Astrocyte (in vitro differentiated cells and primary cell): ENCODE measurements at places on chromosomes 1 and 21. TPM values are rescaled to one million over a fixed set of nuclear protein-coding genes. Genes with fewer than 3 reads are reported as not detected.

GRCh38 chr1:88472714-88473113 lies 211.4 kb upstream of the PKN2 start:
- no peak for DNase-seq

GRCh38 chr1:209761011-209761635 lies 5.3 kb downstream of the TRAF3IP3 start:
- DNase-seq, result no peak

The UBL4B gene
- not detected in 2 replicates for total RNA-seq

DNA sequence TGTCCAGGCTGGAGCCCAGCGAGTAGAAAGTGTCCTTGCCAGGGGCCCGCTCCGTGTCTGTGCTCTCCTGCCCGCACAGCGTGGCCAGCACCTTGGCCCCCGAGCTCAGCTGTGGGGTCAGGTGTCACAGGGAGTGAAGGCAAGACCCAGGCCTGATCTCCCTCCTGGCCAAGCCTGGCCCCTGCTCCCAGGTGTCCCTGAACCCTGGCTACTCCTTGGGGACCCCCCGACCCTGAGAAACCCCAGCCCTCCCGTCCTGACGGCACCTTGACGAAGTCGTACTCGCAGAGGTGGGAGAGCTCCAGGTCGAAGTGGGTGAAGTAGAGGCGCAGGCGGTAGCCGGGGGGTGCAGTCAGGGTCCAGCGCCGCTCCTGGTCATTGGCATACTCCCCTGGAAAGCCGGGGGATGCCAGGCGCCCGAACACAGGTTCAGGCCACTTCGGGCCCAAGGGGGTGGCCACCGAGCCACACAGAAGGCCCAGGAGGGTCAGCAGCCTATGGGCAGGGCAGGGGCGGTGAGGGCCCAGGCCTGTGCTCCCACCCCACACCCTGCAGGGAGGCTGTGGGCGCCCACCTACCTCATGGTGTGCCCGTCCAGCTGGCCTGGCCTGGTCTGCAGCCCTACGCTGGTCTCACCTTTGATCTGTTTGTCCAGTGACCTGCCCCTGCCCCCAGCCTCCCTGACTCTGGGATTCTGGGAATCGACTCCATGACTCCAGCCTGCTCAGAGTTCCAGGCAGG lies at the start of gene MASP2:
Gene MASP2 (minus strand): TSS at position 615 of the 741 bp plus-strand sequence. CDS start 32 bp downstream, at position 583.
- DNase-seq, result no peak

The GJA8 gene
- not detected in 2 replicates for total RNA-seq

DNA sequence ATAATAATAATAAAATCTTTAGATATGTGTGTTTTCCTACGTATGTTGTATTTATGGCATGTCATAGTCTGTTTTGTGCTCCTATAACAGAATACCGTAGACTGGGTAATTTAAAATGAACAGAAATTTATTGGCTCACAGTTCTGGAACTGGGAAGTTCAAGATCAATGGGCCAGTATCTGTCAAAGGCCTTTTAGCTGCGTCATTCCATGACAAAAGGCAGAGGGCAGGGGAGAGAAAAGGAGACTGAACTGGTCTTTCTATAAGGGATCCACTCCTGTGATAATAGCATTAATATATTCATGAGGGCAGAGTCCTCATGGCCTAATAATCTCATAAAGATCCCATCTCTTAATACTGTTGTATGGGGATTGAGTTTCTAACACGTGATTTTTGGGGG lies 7.1 kb upstream of the SFT2D2 start:
- no peak for DNase-seq

- DNase-seq, result no peak
Measured at GRCh38 chr1:23558140-23558871, 995 bp downstream of the ID3 start.

DNA sequence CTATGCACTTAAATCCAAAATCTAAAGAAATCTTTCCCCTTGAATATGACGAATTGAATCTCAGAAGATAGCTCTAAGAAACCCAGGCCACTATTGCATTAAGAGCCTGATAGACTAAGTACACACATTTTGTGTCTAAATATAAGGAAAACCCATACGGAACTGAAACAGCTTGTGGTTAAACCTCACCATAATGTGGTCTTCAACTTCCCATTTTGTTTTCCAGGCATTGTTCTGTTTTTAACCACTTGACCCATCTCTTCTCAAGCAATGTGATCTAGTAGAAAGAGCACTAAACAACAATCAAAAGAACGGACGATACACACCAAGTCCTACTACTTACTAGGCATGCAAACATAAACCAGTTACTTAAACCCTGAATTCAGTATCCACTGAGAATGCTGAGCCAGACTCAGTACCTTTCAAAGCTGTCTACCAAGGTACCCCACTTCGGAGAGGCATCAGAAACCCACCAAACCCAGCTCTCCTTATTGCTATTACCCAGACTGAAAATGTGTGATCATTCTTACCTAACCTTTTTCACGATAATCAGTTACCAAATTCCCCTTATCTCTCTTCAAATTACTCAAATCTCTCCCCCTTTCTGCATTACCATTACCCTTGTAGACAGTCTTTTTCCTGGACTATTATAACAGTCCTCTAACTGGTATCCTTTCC lies 12.8 kb downstream of the OTUD7B start:
- DNase-seq, result no peak

- no peak for DNase-seq
Measured at GRCh38 chr1:25724966-25725365, 75.0 kb upstream of the SELENON start.
